Effector CD4-positive, alpha-beta T cell (primary cell): ENCODE measurements at places on chromosomes 3 and 15.

- no peak for DNase-seq
These were observed 233.7 kb downstream of the SHQ1 start for GRCh38 chr3:72614394-72615074.

GRCh38 chr15:99429681-99430081, 136.1 kb upstream of the MEF2A start:
- no peak for DNase-seq

DNA sequence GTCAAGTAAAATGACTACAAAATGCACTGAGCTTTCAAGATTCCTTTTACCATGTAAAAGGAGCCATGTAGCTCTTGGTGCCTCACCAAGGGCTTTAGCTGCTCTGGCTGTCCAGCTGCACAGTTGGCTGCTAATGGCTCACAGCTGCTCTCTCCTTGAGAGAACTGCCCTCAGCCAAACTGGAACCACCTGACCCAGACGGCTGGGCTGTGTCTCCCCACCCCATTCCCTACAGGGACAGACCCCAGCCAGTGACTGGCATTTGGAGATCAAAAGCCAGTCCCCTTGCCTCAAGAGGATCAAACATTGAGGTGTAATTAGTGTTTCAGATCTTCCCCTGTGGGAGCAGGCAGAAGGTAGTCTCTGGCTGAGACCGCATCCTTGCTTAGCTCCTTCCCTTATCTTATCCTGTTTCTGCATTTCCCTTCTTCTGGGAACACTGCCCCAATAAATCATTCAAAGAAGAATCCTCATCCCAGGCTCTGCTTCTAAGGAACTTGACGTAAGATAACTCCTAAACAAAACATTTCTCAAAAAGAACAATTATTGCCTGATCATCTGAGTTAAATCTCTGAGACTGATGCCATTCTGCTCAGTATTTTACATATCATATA, 28.6 kb upstream of the UBE2E2 start:
- DNase-seq = no peak

DNA sequence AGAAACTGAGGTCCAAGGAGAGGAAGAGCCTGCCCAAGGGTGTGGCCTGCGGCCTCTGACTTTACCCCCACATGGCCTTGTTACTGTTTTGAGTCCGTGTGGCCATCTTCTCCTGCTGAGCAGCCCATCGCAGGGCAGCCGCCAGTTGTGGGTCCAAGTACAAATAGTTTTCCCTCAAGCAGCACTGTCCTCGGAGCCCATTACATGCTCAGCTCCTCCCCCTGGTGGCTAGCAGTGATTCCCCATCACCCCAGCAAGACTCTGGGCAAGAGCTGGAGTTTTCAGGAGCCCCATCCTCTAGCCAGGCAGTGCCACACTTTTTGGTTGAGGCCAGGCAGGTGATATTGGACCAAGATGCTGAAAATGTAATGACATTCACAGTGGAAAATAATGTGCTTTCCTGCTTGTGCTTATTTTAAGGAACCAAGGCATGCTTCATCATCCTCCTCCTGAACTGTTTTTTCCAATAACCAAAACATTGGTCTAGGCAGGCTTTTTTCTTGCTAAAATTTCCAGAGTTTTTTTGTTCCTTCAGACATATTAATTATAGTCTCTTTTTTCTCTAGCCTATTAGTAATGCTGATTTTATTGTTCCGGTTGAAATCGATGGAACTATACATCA, 23.2 kb upstream of the VILL start:
- DNase-seq = peak; percentile 33

DNA sequence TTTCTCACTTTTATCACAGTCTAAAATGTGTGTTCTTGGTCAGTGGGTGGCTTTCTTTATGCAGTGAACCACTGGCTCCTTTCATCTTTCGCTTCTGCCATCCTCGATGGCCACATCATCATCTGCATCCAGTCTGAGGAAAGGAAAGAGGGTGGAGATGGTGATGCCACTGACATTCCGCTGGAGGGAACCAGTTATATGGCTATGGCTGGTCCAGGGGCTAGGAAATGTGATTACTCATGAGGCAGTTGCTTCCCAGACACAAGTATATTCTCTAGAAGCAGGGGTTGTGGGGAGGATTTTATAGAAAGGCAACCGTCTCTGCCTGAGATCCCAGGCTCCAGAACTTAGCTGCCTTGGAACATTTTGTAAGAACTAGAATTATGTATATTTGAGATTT, 246.7 kb upstream of the AZI2 start:
- no peak for DNase-seq

DNA sequence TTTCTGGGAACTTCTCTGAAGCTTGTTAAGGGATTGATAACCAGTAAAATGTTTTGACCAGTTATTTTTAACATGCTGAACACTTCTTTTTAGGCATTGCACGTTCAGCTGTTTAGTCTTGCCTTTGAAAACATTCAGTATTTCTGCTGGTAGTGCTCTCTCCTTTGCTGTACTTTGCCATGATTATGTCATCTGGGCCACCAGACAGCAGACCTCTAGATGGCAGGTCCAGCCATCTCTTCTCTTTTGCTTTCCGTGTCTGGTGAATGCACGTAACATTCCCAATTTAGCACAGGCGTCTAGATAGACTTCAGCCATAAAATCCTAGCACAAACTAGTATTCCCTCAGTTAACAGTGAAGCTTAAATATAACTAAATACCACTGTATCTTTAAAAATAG, 57.8 kb downstream of the RAB7A start:
- DNase-seq = no peak

DNA sequence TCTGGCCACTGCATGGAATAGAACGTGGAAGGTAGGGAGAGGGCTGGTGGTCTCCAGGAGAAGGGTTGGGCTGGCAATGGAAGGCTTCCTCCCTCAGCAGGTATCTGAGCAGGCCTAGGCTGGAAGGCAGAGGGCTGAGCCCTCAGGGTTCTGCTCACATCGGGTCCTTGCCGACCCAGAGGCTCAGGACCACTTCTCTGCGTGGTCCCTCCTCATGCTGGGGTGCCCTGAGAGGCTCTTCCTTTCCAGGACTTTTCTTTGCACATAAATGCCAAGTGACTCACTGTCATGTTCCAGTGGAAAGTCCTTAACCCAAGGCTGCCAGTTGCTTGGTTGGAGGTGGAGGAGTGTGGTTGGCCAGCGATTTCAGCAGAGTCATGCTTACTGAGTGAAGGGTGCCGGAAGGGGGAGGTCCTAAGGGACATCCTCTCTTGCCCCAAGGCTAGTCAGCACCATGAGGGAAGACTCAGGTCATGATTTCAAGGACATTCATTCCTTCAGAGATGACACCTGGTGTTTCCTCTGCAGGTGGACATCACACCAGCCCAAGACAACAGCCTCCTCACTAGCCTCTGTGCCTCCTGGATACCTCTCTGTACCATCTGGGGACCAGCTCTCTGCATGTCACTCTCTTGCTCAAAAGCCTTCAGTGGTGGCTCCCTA, 8.2 kb downstream of the SLC6A6 start:
- no peak for DNase-seq

GRCh38 chr3:65226287-65226686, 538.5 kb upstream of the ADAMTS9 start:
- DNase-seq = no peak

DNA sequence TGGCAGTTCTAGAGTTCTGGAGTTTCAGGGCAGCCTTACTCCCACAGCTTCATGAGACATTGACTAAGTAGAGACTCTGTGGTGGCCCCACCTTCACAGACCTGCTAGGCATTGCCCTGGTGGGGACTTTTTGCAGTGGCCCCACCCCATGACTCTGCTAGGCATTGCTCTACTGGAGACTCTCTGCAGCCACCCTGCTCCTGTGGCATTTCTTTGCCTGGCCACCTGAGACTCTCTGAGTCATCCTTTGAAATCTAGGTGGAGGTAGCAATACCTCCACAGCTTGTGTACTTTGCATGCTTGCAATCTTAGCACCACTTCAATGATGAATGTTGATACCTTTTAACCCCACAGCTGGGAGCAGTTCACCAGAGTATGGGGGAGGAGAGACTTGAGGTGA, 40.6 kb upstream of the DHX36 start:
- no peak for DNase-seq

GRCh38 chr3:132456136-132456535, 38.8 kb downstream of the DNAJC13 start:
- DNase-seq = no peak

DNA sequence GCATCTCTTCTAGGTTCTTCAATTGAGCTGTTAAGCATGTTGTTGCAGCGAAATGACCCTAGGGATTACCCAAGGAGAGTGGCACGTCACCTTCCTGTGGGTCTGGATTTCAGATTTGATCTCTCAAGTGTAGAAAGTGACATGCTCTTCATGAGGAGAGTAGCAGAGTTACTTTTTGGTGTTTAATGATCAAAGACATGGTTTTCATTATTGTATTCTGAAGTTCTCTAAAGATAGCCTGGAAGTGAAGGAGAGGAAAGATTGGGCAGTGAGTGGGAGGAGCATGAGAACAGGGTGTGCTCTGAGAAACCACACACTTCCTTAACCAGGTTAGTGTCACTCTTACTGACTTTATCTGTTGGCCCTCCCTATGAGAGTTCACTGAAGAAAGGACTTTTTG, 153.6 kb downstream of the AKAP13 start:
- no peak for DNase-seq

GRCh38 chr3:41304593-41304992, 105.3 kb downstream of the CTNNB1 start:
- DNase-seq = no peak

GRCh38 chr3:98326945-98327344, 26.7 kb upstream of the OR5K4 start:
- no peak for DNase-seq

- DNase-seq = no peak
These were observed 3.2 kb downstream of the TYRO3 start for GRCh38 chr15:41562244-41562643.

- DNase-seq = peak; percentile 46
These were observed 51.7 kb downstream of the TRANK1 start for GRCh38 chr3:36893137-36893557.

- DNase-seq = no peak
These were observed 5.4 kb upstream of the ABHD17C start for GRCh38 chr15:80689716-80690115.

- no peak for DNase-seq
These were observed 420.7 kb downstream of the SI start for GRCh38 chr3:164657631-164658030.

DNA sequence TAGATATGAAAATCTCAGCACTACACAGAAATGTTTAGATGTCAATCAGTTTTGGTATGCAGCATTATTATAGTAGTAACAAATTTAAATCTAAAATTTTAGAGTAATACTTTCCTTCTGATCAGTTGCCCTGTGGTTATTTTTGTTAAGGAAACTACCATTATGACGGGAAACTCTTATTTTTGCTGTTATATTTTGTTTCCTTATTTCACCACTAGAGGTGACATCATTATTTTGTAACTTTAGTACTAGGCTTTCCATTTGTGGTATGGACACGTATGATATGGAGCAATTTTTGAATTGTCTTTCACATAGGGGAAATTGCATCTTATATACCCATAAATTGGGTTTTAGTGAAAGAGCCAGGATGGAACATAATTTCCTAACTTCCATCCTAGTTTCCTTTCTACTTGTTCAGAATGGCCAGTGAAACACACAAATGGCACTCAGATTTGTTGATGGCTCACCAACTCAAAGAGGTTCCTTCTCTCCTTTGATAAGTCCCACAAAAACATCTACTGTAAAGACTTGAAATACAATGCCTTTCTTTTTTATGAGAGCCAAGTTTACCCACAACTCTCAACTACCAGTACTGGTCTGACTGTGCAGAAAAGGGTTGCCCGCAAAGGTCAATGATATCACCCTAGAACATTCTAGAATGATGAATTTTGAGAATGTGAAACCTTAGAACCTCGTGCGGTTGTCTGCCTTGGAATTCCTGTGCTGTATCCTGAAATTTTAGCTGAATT, 19.4 kb upstream of the PPP4R2 start:
- no peak for DNase-seq

- no peak for DNase-seq
These were observed 1118.4 kb downstream of the TBL1XR1 start for GRCh38 chr3:176078906-176079305.

DNA sequence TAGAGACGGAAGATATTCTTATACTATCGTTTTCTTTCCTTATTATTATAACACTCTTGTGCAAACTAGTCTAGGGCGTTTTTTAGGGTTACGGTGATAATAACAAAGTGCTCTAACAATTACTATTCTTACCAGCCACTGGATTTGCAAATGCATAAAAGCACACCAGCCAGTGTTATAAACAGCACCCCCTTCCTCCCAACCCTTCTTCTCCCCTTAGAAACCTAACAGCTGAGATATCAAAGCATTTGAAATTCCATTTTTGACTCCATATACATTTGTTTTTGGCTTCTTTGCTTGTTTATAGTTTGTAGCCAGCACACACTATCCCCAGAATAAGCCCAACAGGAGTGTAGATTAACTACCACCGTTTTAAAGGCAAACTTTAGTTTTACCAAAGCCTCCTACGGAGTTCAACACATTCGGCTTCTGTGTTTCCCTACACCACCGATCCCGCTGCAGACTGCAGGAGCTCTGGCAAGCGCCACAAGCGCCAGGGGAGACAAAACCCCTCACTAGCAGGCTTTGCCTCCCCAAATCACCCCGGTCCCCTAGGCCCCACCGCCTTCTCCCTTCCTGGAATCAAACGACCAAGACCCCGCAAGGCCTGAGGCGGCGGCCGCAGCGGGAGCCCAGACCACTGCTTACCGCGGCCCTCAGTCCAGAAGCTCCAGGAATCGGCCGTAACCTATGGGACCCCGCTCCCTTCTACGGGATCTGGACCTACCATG, 461 bp downstream of the COPB2 start:
- no peak for DNase-seq

GRCh38 chr15:100761290-100761935, 118.2 kb upstream of the ALDH1A3 start:
- no peak for DNase-seq

GRCh38 chr15:94674296-94674695, 442.9 kb downstream of the MCTP2 start:
- no peak for DNase-seq

- no peak for DNase-seq
These were observed 95.1 kb upstream of the PDZRN3 start for GRCh38 chr3:73719861-73720260.

DNA sequence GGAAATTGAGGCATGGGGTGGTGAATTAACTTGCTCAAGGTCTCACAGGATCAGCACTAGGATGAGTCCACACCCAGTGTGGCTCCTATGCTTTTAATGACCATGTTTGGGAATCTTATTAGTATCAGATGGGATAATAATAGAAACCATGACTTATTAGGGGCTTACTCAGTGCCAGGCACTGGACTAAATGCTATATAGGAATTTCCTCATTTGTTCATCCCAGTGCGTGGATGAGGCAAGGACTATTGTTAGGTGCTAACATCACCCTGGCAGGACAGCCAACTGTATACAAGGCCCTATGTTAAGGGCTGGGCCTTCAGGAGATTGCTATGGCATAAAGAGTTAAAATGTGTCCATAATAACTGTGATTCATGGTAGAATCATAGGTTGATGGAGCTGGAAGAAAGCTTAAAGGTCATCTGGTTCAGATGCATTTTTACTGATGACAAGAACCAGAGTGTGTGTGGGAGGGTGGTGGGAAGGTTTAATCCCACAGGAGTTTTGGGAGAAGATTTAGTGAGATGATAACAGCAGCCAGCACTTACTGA, 4.7 kb upstream of the FEM1B start:
- DNase-seq = no peak
